ENCODE measurements at places on chromosomes 4 and X. TPM values are rescaled to one million over a fixed set of nuclear protein-coding genes. Genes with fewer than 3 reads are reported as not detected.
A peak's percentile ranks its signal among the peaks of the same experiment; 100 is the strongest.

DNA sequence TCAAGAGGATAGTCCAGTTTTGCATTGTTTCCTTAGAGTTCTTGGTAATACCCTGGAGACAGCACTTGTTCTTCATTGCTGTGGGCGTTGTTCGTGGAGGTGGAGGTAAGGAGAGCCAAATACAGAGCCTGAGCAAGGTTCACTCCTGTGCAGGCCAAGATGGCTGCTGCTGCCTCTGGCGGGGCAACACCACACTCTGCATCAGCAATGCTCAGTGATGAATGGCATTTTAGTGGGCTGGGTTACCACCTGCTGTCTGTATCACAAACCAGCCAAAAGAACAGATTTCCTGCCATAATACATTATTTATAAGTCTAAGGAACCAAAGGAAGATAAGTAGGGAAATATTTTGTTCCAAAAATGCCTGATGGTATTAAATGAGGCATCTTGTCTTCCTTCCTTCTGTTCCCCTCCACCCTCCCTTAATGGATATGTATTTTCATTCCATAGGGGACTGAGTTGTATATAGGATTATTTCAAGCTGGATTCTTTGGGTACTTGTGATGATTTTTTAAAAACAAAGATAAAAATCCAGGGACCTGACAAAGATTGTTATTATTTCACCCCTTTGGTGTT is 61.6 kb upstream of the LIMCH1 start:
- H3K4me1 ChIP-seq: no peaks in the 10 kb centered on the region
- no peaks in the 10 kb centered on the region for H3K36me3 ChIP-seq
- H3K27me3 ChIP-seq: no peaks in the 10 kb centered on the region
- no peak overlapping the region for H3K4me3 ChIP-seq
- DNase-seq: no peak

- H3K4me1 ChIP-seq: no peaks in the 10 kb centered on the region
- no peak for DNase-seq
- H3K27me3 ChIP-seq: peaks cover 5% of the 10 kb centered on the region
- H3K4me3 ChIP-seq: no peak overlapping the region
- H3K36me3 ChIP-seq: no peaks in the 10 kb centered on the region
- no peak overlapping the region for H3K27ac ChIP-seq
Measured at GRCh38 chrX:106450405-106450804, 161.4 kb upstream of the RADX start.

- H3K36me3 ChIP-seq: peaks cover 25% of the 10 kb centered on the region
- DNase-seq: no peak
- H3K4me1 ChIP-seq: peaks cover 10% of the 10 kb centered on the region
- H3K27me3 ChIP-seq: no peaks in the 10 kb centered on the region
- H3K27ac ChIP-seq: no peak overlapping the region
Measured at GRCh38 chr4:108611365-108611764, 9.0 kb upstream of the RPL34 start.

- no peak overlapping the region for H3K4me3 ChIP-seq
- no peaks in the 10 kb centered on the region for H3K27me3 ChIP-seq
- peak; percentile 30 for DNase-seq
- H3K36me3 ChIP-seq: no peaks in the 10 kb centered on the region
- peak overlapping the region; percentile 36 for H3K27ac ChIP-seq
Measured at GRCh38 chr4:26179316-26179760, 141.5 kb upstream of the RBPJ start.

DNA sequence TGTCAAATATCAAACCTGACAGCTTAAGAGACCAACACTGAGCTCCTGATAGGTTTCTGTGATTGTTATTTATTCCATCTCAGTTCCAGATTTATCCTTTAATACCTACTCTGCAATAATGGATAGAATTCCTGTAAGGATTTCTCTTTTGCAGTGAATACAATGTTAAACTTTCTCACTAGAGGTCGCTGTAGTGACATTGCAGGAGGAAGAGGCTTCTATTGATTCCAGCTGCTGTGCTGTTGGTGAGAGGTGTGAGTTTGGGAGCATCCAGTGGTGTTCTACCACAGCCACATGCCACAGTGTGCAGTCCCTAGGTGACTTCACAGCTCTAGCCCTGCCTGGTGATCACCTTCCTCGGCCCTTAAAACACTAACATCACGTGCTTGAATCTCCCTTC is 34.6 kb upstream of the DCAF8L2 start:
- H3K27me3 ChIP-seq: no peaks in the 10 kb centered on the region
- no peak overlapping the region for H3K27ac ChIP-seq
- H3K36me3 ChIP-seq: no peaks in the 10 kb centered on the region
- no peaks in the 10 kb centered on the region for H3K4me1 ChIP-seq
- H3K4me3 ChIP-seq: no peak overlapping the region
- no peak for DNase-seq

DNA sequence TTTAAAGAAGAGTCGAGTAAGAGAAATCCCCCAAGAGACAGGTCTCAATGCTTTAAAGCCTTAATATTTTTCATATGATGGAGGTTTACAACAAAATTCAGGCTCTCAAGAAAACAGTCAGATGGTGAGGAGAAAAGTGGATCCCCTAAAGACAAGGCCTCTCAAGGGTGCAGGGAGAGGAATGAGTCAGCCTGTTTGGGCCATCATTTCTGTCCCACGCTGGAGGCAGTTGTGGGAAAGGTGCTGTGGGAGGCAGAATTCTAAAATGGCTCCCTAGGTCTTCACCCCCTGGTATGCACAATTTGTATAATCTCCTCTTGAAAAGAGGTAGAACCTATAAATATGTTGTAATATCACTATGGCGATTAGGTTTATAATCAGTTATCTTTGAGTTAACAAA is 4.6 kb upstream of the TIFA start:
- peak overlapping the region; percentile 91 for H3K27ac ChIP-seq
- H3K4me1 ChIP-seq: peaks cover 41% of the 10 kb centered on the region
- H3K36me3 ChIP-seq: peaks cover 8% of the 10 kb centered on the region

DNA sequence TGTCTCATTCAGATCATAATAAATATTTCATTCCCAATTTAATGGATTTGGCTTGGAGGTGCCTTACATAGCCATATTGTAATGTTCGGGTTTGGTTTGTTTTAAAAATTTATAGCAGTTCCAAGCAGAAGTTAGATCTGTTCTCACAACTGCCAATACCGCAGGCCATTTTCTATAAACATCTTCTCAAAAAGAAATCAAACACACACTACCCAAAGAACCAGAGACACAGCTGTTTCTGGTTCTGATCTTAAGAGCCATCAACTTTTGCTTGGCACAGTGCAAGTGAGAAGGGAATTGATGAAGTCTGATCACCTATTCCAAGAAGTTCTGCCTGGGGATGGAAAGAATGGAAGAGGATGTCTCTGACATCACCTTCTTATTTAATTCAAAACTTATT is 22.9 kb downstream of the MID1IP1 start:
- no peaks in the 10 kb centered on the region for H3K36me3 ChIP-seq
- H3K4me3 ChIP-seq: no peak overlapping the region
- H3K27me3 ChIP-seq: no peaks in the 10 kb centered on the region
- H3K27ac ChIP-seq: no peak overlapping the region
- H3K4me1 ChIP-seq: no peaks in the 10 kb centered on the region

DNA sequence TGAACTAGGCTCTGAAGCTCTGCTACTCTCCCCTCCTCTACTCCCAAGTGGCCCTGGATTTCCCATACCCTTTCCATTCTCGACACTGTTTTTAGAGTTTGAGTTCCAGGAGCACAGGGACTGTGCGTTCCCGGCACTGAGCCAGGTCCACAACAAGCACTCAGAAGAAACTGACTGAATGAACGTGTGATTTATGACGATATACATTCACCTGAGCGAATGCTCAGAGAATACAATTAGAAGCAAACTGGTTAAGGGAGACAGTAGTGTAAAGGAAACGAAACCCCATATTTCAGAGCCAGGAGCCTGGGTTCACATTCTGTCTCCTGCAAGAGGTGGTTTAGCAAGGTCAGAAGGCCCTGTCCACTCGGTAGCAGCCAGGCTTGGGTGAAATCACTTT is 1.4 kb upstream of the KIAA0232 start:
- H3K4me3 ChIP-seq: peak overlapping the region; percentile 59
- H3K27me3 ChIP-seq: no peaks in the 10 kb centered on the region
- H3K4me1 ChIP-seq: peaks cover 71% of the 10 kb centered on the region
- H3K27ac ChIP-seq: peak overlapping the region; percentile 71

DNA sequence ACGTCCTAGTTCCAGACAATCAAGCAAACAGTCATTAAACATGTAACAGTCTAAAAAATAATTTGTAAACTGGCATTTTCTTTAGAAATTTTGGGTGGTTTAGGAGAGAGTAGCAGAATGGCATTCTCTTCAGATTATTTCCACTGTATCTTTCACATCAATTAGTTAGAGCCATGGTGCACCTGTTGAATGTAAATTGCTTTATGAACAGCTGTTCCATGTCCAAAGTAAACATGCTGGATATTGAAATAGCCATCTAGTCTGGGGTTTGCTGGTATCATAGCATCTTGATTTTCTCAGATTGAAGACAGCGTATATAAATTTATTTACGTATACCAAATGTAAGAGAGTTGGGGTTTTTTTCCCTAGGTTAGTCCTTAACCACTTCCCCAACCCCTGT is 143.6 kb downstream of the RCHY1 start:
- no peak for DNase-seq
- H3K4me3 ChIP-seq: no peak overlapping the region
- no peaks in the 10 kb centered on the region for H3K36me3 ChIP-seq
- no peaks in the 10 kb centered on the region for H3K27me3 ChIP-seq
- H3K27ac ChIP-seq: no peak overlapping the region

- H3K4me3 ChIP-seq: no peak overlapping the region
- DNase-seq: no peak
- no peaks in the 10 kb centered on the region for H3K4me1 ChIP-seq
- peaks cover 5% of the 10 kb centered on the region for H3K27me3 ChIP-seq
Measured at GRCh38 chr4:140789759-140790158, 33.6 kb upstream of the TBC1D9 start.

DNA sequence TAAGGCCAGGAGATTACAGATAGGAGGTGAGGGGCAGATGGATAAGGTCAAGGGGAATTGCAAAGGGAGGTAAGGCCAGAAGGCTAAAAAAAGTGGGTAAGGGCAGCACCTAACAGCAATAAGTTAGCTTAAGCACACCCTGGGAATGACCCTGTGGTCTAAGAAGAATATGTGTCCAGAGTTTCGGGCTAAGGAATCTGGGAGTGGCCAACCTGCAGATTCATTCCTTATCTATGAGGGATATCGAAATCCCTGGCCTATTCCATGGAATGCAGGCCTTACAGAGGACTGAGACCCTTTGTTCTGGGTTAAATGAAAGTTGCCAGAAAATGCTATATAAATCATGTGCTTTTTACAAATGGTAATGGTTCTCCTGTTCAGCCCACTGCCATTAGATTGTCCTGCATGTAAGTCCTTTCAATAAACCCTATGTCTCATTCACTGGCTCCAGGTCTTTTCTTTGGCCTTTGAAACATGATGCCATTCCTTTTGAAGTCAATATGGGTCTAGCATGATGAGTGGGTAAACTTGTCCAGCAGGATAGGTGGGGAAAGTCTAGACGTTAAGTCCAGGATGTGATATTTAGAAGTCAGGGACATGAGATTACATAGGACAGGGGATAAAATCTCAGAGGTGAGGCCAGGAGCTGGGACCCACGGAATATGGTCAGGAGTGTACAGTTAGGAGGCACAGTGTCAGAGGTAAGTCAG is 226.2 kb downstream of the TACR3 start:
- H3K4me3 ChIP-seq: no peak overlapping the region
- H3K27me3 ChIP-seq: no peaks in the 10 kb centered on the region
- no peak for DNase-seq
- H3K27ac ChIP-seq: no peak overlapping the region
- no peaks in the 10 kb centered on the region for H3K36me3 ChIP-seq
- peaks cover 3% of the 10 kb centered on the region for H3K4me1 ChIP-seq

GRCh38 chrX:136318156-136318555 is 17.4 kb downstream of the ADGRG4 start:
- no peak for DNase-seq
- H3K4me1 ChIP-seq: no peaks in the 10 kb centered on the region
- no peaks in the 10 kb centered on the region for H3K27me3 ChIP-seq

- no peak overlapping the region for H3K27ac ChIP-seq
- no peak overlapping the region for H3K4me3 ChIP-seq
- H3K27me3 ChIP-seq: no peaks in the 10 kb centered on the region
- no peaks in the 10 kb centered on the region for H3K36me3 ChIP-seq
Measured at GRCh38 chr4:107258359-107258758, 222.2 kb upstream of the DKK2 start.

DNA sequence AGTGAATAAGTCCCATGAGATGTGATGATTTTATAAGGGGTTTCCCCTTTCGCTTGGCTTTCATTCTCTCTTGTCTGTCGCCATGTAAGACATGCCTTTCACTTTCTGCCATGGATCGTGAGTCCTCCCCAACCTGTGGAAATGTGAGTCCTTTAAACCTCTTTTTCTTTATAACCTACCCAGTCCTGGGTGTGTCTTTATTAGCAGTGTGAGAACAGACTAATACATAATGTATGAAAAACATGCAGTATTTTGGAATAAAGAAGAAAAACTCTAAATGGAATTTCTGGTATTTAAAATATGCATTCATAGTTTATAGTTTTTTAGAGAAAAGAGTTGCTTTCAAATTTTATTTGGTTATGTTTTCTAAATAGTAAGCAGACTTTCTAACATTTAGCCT is 360.7 kb downstream of the PCDH7 start:
- H3K4me1 ChIP-seq: no peaks in the 10 kb centered on the region
- no peak overlapping the region for H3K4me3 ChIP-seq

- H3K4me3 ChIP-seq: no peak overlapping the region
- DNase-seq: no peak
- H3K27ac ChIP-seq: no peak overlapping the region
- no peaks in the 10 kb centered on the region for H3K4me1 ChIP-seq
- no peaks in the 10 kb centered on the region for H3K27me3 ChIP-seq
- no peaks in the 10 kb centered on the region for H3K36me3 ChIP-seq
Measured at GRCh38 chr4:14084598-14084997, 457.1 kb upstream of the BOD1L1 start.

- peaks cover 33% of the 10 kb centered on the region for H3K4me1 ChIP-seq
- peaks cover 7% of the 10 kb centered on the region for H3K36me3 ChIP-seq
- DNase-seq: peak; percentile 37
Measured at GRCh38 chrX:21932292-21933002, 8.1 kb upstream of the SMS start.

DNA sequence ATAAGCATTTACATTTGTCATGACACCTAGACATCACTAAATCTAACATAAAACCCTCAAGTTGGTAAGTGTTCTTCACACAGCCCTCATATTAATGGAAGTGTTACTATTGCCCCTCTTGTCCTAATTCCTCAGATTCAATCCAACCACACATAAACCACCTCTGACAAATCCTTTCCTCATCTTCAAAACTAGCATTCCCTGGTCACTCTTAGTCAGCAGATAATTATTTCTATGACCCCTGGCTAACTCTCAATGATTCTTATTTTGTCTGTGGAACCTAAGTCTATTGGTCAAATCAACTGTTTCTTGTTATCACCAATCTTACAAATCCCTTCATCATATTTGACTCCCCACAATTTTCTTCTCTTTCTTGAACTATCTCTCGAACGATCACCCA is 168.6 kb downstream of the PPP3CA start:
- no peak for DNase-seq
- H3K4me1 ChIP-seq: peaks cover 22% of the 10 kb centered on the region
- H3K4me3 ChIP-seq: no peak overlapping the region
- peaks cover 12% of the 10 kb centered on the region for H3K36me3 ChIP-seq
- no peak overlapping the region for H3K27ac ChIP-seq

DCAF4L1 gene
- total RNA-seq: 0.31 TPM

COL4A5 gene
- total RNA-seq: not detected

PRIMPOL gene
- total RNA-seq: 16.9 TPM

IGSF1 gene
- not detected for total RNA-seq

DCX gene
- total RNA-seq: not detected

OTUD6A gene
- total RNA-seq: not detected

REELD1 gene
- 0.34 TPM for total RNA-seq

COPS4 gene
- 38.8 TPM for total RNA-seq

DMD gene
- total RNA-seq: 0.27 TPM

H2BW2 gene
- not detected for total RNA-seq

HELT gene
- total RNA-seq: not detected

MAMLD1 gene
- total RNA-seq: 1.8 TPM

EMD gene
- 92.4 TPM for total RNA-seq

DDX53 gene
- total RNA-seq: not detected

IKBKG gene
- 40.6 TPM for total RNA-seq

IL2RG gene
- total RNA-seq: 310 TPM
